ENCODE measurements at places on chromosomes 7 and 10.

- DNase-seq: no peak
Measured at GRCh38 chr10:63324495-63324854, 141.3 kb downstream of the JMJD1C start.

DNA sequence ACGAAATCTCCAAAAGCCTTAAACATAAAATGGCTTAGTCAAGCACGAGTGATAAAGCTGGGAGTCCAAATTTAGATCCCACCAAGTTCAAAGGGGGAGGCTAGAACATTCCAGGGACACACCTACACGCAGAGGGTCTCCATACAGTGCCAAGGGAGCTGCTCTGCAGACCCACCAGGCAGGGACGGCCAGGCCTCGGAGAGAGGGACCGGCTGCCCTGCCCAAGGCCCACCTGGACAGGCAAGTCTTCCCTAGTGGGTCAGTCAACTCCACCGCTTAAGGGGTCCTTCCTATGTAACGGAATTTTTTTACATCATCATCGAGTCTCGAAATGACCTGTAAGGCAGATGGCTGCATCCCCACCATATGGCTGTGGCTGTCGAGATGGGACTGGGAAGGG is 28.5 kb downstream of the AMZ1 start:
- no peak for DNase-seq

GRCh38 chr7:155490697-155491628 is 33.0 kb downstream of the EN2 start:
- no peak for DNase-seq

DNA sequence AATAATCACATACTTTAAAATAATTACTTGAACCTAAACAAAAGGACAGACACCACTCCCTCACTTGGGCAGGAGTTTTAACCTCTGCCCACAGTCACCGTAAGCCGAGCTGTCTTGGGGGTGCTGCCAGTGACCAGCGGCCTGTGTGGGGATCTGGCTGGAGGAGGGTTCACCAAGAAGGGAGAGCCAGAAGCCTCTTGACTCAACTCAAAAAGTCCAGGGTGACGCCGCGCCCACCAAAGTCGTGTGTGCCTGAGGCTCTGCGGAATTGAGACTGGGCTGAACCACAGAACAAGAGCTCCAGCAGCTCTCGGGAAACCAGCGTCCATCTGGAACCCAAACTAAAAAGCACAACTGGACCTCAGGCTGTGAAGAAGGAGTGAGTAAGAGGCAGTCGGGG is 35.8 kb downstream of the ZFAND2A start:
- DNase-seq: no peak

DNA sequence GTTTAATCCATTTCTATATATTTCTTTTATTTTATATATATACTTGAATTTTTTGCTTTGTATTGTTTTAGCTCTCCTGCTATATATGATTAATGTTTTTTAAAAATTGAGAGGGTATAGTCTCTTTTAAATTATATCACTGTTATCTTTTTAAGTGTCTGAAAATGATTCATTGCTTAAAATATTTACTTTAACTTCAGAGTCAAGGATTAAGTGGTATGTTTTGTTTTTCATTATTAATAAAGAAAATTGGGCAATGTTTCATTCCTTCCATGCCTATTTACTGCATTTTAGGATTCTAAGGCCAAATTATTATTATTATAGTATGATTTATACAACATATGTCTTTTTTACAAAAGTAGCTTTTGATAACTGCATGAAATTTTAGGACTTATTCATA is 67.2 kb upstream of the THSD7A start:
- no peak for DNase-seq

DNA sequence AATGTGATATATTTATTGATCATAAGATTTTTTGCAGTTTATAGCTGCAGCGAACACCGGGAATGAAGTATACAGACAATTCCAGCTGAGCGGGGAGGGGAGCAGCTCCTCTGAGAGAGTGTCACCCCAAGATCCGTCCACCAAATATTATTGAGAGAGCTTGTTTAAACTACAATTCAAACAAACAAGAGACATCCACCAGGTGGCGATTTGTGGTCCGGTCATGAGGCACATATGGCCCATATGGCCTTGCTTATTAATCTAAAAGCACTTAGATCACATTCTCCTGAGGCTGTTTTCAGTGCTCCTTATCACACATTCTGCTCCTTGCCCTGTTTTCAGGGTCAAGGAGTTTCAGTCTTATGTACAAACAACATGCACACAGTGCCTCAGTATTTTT is 83.1 kb downstream of the THSD7A start:
- DNase-seq: no peak

DNA sequence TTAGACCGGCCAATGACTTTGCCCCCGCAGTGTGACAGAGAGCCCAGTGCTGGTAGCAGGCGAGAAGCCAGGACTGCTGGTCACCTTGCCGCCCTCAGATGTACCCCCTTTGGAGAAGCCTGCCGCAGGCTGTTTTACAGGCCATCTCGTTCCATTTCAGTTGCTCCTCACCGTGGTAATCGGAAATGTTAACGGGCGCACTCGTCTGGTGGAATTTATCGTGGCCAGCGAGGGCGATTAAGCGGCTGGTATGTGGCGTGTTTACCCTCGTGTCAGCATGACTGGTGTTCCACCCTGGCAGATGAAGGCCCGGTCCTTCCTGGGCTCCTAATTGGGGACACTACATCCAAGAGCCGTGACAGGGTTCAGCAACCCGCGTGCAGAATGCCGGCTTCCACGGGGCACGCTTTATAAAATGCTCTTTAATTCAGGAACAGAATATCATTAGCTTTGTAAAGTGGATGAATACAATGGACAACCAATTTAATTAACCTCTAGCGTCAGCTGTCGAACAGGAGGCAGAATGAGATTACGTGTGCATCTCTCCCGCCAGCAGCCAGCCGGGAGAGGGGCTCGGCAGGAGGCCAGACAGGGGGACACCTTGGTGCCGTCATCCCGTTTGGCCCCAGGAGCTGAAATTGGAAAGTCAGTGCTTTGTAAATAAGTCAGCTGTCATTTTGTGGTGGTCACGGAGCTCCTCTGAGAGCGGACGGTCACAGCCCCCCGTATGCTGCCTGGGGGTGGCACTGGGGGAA is 108.3 kb downstream of the NKX6-2 start:
- no peak for DNase-seq

DNA sequence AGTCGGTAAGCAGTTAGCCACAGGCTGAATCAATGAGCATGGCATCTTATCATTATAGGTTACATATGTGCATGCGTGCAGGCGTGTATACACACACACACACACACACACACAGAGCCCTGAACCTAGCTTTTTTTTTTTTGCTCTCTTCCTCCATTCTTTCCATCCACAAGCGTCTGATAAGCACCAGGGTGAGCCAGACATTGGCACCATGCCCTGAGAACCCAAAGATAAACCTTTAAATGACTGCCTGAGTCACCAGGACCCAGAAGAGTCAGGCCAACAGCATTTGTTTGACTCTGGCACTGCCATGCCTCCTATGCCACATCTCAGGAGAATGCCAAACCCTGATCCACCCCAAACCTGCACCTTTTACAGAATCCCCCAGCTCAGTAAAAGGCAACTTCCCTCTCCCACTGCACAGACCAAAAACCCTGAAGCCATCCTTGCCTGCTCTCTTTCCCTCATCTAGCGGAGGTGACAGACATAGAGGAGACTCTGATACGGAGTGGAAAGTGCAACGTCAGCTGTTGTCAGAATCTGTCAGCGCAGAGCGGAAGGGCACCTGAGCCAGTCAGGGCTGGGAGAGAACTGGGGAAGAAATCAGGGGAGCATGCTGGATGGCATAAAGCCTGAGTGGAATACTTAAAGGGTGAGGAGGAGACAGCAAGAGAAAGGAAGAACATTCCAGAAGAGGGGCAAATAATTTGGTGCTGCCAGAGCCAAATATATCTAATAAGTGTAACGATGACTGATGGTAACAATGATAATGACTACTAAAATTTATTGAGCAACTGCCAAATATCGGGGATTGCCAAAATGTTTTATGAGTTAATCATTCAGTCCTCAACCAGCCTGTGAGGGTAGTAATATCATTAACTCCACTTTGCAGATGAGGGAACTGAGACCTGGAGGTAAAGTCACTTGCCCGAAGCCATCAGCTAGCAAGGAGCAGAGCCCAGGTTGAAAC is 3.2 kb downstream of the PARP12 start:
- peak; percentile 70 for DNase-seq

DNA sequence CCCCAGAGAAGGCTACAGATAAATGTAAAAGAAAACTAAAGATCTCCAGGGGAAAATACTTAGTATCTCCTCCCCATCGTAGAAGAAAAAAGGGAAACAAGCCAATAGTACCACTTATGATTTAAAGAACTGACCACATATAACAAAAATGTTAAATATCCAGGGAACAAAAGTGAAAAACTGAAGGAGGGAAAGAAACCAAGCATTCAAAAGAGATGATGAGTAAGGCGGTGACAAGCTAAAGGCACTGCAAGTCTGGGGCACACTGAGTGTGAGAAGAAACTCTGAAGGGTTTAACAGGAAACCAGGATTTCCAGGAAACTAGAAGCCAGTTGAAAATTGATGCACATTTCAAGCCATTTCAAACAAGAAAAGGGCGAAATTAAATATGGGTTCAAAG is 226.3 kb downstream of the AHR start:
- no peak for DNase-seq

DNA sequence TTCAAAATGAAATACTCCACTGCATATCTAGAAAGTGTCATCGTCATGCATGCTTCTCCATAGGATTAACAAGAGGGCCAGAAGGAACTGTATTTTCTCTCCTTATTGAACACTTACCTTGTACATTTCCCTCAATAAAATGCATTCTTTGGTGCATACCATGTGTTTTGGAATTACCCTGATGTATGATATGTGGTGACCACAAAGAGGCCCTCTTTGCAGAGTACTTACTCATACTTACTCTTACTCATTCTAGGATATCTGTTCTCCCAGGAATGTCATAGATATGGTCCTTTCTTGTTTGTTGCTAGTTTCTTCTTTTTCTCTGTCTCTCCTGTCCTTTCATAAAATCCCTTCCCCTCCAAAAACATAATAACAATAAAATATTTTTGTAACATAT is 1087.1 kb upstream of the POT1 start:
- DNase-seq: no peak

DNA sequence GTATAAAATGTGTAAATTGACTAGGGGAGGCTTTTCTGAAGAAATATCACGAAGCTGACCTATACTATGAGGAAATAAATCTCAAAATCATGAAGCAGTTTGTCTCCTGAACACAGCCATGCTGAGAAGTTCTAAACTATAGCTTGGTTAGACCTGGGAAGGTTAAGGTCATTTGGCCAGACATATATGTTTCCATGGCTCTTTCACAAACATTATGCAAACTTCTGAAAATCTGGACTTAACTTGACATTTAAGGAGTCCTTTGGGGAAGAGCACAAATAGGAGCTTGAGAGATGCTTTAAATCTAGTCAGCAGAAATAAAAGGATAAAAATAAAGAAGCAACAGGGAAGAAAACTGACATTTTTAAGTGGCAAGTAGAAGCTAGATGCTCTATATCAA is 115.9 kb upstream of the MEOX2 start:
- no peak for DNase-seq

DNA sequence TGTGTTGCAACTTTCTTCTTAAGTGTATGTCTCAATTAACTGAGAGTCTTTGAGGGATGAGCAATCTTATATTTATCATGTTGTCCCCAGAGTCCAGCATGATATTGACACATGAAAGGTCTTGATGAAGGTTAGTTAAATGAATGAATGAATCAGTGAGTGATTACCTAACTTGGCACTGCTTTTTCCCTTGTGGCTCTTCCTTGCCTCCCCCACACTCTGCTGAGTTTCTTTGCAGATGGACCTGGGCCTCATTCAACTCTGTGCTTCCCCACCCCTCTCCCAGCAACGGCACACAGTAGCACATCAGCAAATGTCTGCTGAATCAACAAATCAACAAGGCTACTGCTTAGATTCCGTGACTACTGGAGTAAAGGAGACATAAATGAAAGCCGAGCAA is 235.1 kb upstream of the CXCL12 start:
- no peak for DNase-seq

- DNase-seq: no peak
Measured at GRCh38 chr10:74870191-74870590, 43.8 kb downstream of the KAT6B start.

DNA sequence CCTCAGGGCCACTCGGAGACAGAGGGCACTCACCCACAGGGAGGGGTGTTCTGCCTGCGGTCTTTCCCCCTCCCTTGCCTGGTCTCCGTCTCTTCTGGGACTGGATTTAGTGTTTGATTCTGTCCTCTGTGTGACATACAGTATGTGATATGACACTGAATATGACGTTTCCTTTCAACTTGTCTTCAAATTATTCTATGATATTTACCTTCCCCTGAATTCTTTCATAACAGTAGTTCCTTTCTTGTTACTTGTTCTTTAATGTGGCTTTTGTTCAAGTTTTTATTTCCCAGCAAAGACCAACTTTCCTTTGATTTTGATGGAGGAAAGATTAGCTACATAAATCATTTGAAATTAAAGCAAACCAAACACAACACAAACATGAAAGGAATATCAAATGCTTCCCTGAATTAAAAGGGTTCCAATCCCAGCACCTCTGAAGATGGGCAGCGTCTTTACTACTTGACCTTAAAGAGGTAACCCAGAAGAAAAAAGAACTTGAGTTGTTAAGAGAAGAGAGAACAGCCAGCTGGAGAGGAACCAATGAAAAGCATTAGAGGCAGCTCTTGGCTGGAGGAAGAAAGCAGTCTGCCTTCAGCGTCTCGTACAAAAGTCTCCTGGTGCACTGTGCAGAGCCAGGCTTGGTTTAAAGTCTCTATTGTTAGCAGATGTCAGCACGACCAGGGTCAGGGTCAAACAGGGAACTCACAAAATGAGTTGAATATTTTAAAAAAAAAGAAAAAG is 18.3 kb upstream of the RHEB start:
- no peak for DNase-seq

DNA sequence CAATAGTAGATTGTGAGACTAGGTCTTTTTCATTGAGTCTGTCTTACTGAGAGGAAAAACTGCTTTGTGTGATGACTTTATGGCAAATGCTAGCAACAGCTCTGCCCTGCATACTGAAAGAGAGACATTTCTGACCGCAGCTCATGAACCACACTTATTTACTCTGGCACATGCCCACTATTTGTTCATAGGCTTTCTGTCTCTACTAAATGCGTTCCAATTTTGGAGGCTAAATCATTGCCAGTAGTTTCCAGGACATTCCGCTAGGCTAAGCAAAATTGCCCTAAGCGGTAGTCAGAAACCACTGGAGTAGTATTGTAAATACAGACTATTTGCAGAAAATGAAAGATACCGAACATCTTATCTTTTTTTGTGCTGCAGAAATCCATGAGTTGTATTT is 55.6 kb upstream of the DLX6 start:
- DNase-seq: no peak

GRCh38 chr7:33888166-33888565 is 17.2 kb upstream of the BMPER start:
- DNase-seq: no peak

GRCh38 chr7:124930173-124930623 is 573 bp upstream of the POT1 start:
- no peak for DNase-seq

GRCh38 chr10:24708081-24708480 is 15.6 kb downstream of the ARHGAP21 start:
- no peak for DNase-seq

DNA sequence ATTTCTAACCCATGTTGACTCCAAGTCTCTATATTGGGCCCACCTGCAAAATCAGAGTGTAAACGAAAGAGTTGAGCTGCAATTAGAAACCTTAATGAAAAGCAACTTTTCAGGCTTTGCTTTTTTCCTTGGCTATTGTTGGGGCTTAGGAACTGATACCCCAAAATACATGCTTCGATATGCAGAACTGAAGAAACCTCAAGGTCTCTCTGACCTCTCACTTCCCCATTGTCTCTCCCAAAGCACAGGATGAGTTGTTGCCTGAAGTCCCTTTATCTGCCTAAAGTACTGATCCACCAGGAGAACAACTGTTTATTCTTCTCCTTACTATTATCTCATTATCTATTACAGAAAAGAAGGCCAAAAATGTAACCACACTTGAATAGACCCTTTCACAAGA is 666.0 kb upstream of the LRRTM3 start:
- no peak for DNase-seq
